ENCODE measurements at places on chromosomes 6 and 20.
A peak's percentile ranks its signal among the peaks of the same experiment; 100 is the strongest.

- no peak for DNase-seq
Observed at GRCh38 chr20:3820901-3821727, 767 bp downstream of the AP5S1 start.

DNA sequence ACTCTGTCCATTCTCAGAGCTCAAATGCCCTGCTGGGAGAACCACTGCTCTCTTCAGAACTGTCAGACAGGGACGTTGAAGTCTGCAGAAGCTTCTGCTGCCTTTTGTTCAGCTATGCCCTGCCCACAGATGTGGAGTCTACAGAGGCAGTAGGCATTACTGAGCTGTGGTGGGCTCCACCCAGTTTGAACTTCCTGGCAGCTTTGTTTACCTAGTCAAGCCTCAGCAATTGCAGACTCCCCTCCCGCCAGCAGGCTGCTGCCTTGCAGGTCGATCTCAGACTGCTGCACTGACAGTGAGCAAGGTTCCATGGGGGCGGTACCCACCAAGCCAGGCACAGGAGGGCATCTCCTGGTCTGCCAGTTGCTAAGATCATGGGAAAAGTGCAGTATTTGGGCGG, 21.8 kb upstream of the UFL1 start:
- DNase-seq = no peak

DNA sequence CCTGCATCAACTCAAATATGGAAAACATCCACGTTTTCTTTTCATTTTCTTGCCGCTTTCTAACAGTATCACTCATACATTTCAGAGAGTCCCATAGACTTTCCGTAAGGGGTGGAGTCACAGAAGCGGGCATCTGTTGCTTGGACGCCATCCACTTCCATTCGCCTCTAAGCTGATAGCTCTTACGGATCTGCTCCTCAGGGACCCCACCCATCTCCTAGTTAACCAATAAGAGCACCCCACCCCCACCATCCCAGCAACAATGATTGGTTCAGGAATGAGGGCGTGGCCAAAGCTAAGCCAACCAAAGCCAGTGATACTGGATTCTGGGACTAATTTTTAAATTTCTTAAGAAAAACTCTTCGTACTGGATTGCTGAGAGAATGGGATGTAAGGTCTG, 42.4 kb downstream of the SLC2A10 start:
- peak; percentile 31 for DNase-seq

DNA sequence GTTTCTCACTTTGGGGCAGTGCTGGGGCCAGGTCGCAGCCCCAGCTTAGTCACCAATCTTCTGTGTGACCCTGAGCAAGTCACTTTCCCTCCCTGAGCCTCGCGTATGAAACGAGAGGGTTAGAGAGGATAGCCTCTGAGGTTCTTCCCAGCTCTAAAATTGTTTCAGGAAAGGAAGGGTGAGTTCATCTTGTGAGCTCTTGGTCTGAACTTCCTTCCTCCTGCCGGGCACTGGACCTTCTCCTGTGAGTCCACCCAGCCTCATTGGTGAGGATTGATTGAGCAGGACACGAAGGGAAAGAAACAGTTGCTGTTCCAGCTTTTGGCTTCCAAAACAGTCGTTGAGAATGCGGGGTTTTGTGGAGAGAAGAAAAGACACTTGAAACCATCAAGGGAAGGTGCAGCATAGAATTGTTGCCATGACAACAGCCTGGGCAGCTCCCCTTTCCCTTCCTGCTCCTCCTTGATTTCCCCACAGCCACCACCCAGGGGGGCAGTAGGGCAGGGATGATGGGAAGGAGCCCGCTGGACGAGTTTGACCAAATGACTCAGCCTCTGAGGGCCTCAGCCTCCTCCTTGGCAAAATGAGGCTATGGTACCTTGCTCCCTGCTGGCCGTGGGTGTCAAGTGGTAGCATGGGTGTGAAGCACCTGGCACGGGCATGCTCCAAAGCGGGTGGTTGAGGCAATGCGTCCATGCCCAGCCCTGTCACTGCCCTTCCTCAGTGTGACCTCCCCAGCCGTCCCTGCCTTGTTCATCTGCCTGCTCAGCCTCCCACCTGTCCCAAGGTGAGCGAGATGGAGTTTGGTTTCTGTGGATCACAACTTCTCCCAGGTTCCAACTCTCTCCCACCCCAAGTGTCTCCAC, 107.8 kb downstream of the CDC5L start:
- DNase-seq = no peak

GRCh38 chr6:125191916-125192609, 38.5 kb downstream of the TPD52L1 start:
- peak; percentile 29 for DNase-seq

GRCh38 chr20:50625986-50626677, 65.2 kb downstream of the RIPOR3 start:
- no peak for DNase-seq

GRCh38 chr20:62374331-62375152, 7.4 kb upstream of the LAMA5 start:
- DNase-seq = no peak

DNA sequence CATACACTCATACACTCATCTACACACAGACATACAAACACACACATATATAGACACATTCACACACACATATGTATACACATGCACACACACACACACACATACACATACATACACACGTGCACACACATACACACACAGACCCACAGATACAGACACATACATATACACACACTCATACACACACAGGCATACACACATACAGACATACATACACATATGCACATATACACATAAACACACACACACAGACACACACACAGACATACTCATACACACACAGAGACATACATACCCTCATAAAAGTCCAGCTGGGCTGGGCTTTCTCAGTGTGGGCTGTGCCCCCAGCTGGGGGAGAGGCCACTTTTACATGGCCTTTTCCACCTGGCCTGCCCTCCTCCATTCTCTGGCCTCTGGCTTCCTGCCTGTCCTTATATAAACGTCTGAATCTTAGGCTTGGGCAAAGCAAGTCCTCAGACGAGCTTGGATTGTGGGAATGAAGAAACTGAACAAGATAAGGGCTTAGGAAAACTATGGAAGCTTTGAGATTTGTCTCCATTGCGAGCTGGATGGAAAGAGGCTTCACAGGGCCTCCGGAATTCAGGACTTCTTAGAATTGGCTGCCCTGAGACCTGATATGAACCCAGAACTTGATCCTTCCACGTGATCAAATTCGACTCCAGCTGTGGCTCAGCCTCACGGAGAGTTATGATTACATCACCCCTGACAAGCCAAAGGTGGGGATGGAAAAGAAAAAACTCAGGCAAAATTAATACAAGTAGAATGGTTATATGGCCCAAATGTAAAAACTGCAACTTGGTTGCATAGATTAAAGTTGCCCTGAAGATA, 22.5 kb upstream of the CST3 start:
- DNase-seq = no peak

DNA sequence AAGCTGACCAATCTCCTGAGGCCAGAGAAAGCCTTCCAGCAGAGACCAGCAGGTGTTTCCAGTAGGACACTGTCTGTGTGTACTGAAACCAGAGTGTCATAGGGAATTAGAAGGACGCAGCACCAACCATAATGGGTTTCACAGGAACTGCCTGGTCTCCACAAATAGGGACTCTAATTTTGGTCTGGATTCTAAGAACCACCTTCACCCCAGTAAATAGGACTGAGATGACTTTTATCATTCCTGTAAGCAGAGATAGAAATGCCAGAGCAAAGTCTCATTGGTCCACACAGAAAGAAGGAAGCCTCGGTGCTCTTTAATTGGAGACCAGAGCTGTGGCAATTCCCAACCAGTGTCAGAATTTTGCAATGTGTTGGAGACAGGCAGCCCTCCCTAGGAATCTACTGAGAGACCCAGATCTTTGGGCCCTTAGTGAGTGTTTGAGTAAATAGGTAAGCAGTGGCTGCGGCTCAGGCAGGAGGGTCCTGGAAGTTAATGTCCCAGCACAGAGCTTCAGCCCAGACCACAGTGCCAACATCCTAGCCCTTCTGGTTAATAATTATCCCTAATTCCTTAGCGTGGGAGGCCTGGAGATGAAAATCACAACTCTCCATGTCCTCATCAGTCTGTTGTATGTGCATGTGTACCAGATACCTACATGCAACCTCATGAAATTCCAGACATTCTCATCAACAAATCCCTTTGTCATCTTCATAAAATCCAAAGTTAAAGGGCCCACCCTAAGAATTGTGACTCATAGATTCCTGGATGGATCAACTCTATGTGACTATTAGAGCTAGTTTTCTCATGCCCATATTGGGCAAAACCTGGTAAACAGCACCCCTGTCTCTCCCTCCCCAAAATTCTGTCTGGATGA, 81.2 kb downstream of the UNC5CL start:
- no peak for DNase-seq

DNA sequence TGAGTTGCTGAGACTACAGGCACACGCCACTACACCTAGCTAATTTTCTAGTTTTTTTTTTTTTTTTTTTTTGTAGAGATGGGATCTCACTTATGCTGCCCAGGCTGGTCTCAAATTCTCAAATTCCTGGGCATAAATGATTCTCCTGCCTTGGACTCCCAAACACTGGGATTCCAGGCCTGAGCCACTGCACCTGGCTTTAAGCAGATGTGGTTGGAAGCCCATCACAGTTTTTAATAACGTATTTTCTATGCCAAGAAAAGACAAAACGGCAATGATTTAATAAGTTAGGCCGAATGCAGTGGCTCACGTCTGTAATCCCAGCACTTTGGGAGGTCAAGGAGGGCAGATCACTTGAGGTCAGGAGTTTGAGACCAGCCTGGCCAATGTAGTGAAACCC, 456.6 kb downstream of the PRKN start:
- DNase-seq = no peak

DNA sequence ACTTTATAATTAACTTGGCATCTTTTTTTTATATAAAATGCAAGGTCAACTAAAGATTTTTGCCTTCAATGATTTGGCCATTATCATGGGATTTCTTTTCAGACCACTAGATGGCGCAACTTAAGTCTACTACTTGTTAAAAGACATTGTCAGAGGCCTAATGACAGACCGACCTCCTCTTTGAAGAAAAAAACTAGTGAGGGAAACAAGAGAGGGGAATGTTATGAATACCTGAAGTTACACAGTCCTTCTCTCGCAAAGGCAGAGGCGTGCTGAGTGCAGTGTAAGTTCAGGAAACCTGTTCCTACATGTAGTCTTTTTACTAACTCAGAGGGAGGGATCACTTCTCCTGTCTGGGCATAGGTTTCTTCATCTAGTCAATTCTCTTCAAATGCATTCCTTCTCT, 9.3 kb downstream of the TRAPPC3L start:
- DNase-seq = peak; percentile 81

- no peak for DNase-seq
Observed at GRCh38 chr6:167719920-167720319, 106.8 kb upstream of the AFDN start.

DNA sequence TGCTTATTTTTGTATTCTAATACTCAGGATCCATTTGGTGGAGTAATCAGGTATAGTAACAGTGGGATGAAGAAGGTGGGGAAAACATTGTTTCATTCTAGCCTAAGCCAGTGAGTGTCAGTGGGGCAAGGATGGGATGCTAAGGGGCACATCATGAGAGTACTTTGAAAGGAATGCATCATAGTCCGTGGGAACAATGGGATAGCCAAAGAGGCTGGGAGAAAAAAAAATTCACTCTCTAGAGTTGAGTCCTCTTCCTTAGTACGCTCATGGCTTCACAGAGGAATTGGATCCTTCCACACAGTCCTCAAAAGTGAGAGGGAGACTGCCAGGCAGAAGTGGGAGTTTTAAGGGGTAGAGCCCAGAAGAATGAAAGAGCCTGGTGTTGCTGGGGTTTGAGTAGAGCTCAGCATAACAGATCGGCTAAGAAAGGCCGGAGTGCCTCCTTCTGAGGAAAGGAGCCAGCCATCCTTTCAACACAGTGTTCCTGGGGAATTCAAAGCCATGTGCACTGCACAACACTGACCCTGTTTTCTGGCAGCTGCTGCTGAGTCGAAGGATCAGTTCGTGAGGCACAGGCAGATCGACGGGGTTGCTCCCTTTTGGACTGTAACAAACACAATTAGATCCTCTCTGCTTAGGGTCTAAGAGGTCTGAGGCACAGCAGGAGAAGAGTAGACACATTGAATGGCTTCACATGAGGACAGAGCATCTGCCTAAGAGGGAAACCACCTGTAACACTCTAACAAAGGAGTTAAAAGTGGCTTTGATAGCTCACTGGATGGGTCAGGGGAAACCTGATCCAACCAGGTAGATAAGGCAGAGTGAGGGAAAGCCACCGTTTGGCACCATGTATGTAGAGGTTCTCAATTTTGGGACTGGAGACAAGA, 61.2 kb downstream of the ELOVL5 start:
- DNase-seq = no peak

DNA sequence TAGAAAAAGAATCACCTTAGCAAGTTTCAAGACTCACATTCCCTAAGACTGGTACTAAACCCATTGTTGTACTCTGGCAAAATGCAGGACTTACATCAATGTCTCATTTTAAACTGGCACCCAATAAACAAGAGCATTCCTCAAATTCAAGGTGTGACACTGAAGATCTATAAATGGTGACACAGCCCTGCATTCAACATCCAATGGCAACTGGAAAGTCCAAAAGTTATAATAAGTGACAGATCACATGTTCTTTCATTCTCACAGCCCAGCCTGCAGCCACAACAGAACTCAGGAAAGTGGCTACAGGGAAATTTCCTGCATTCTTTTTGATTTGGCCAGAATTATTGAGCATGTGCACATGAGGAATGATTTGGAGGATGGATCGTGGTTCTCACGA, 57.5 kb downstream of the MBOAT1 start:
- no peak for DNase-seq

- DNase-seq = no peak
Observed at GRCh38 chr6:69791065-69791471, 5.7 kb downstream of the LMBRD1 start.

DNA sequence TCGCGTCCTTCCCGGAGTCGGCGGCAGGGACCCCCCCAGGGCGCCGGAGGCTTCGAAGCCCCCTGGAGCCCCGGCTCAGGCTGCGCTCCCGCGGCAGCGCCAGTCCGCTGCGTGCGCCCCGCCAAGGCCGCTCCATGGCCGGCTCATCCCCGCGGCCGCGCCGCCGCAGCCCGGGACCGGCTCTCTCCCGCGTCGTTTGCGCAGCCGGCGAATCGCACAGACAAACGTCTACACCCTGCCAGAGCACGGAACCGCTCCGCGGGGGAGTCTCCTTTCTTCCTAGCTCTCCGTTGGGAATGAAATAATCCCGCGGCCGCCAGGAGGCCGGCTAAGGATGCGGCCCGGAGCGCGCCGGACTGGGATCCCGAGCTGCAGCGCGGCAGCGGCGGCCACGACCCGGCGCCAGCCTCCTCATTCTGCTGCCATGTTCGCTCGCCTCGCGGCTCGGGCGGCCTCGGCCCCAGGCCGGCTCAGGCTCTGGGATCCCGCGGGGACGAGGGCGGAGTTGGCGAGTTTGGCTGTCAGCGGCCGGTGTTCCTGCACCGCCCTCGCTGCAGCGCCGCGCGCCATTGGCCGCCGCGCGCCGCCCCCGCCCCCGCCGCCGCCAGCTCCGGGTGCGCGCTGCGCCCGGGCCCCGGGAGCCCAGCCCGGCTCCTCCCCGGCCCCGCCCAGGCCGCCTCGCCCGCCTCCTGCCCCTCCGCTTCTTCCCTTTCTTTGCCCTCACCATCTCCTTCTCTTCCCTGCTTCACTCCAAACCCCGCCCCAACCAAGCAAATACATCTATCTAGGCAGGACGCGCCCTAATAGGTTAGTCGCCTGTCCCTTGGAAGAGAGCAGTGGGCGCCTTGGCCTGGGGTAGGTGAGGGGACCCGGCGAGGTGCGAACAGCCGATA, at the start of gene GFOD1:
TSS of gene GFOD1 (minus strand) at position 479 of the 893 bp plus-strand sequence. CDS start 710 bp downstream, outside the sequence.
- peak; percentile 70 for DNase-seq

- DNase-seq = no peak
Observed at GRCh38 chr20:35341366-35342028, 49.3 kb upstream of the FAM83C start.
